ENCODE measurements at places on chromosomes 2 and 18.
A peak's percentile ranks its signal among the peaks of the same experiment; 100 is the strongest.

DNA sequence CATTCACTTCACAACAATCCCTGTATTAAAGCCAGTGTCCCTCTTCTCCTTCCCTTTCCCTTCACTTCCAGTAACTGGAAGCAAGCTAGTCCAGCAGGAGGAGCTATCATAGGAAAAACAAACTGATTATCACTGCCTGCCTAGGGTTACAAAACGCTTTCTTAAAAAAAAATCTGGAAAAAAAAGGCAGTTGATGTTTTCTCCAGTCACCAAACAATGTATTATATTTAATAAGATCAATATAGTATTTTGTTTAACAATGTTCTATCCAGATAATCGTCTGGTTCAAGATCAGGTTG, 78.8 kb upstream of the ITGB6 start:
- no peak for DNase-seq

DNA sequence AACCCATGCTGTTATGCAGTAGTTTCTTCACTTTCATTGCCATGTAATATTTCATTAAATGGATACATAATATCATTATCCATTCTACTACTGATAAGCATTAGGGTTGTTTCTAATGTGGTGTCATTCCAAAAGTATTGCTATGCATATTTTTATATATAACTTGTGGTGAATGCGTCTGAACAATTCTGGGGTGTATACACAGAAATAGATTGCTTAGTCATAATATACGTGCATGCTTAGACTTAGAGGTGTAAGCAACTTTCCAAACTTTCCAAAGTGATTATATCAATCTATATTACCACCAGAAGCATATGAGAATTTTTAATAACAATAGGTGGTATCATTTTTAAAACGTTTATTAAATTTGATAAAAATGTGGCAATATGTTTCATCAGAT, 540.9 kb downstream of the DSC3 start:
- no peak for DNase-seq

DNA sequence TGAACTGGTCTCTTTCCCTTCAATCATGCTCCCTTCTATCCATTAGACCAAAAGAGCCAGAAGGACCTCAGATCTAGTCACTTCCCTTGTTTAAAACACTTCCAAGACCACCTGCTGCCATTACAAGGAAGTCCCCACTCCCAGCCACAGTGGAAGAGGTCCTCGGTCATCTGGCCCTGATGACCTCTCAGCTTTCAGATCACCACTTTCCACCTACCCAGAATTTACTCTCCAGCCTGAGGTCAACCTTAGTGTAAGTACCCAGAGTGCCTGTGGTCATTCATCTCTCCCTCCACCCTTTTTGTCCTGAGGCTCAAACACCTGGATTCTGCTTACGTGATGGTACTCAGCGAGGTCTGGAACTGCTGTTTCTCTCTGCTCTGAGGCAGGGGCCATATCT, 67.1 kb downstream of the MARCO start:
- no peak for DNase-seq

- DNase-seq: no peak
Measured at GRCh38 chr2:127455566-127456493, 37.6 kb downstream of the PROC start.

GRCh38 chr2:233764264-233764663, 4.2 kb downstream of the UGT1A1 start:
- DNase-seq: peak; percentile 1

- peak; percentile 81 for DNase-seq
Measured at GRCh38 chr2:218852911-218853667, 6.5 kb upstream of the WNT6 start.

GRCh38 chr18:79133724-79134123, 64.5 kb downstream of the ATP9B start:
- no peak for DNase-seq

GRCh38 chr2:48207851-48208250, 301.6 kb upstream of the FBXO11 start:
- peak; percentile 48 for DNase-seq

DNA sequence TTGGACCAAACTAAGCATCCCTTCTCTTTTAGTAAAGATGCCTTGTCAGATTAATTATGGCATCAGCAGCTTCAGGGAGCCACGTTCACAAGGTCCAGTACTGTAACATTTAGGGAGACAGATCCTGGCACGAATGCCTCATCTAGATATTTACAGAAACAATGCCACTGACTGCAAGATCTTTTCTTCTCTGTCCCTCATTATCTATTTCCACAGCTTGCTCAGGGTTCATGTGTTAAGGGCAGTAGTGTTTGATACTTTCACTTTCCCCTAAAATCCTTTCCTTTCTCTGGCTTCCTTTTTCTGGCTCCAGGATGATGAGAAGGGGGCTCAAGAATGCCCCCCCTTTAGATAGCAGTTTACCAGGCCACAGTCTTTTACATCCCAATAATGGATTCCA, 393.9 kb downstream of the BCL11A start:
- DNase-seq: no peak

- DNase-seq: no peak
Measured at GRCh38 chr18:8972116-8972515, 130.4 kb upstream of the NDUFV2 start.

GRCh38 chr2:167721593-167721992, 525.8 kb downstream of the STK39 start:
- no peak for DNase-seq

DNA sequence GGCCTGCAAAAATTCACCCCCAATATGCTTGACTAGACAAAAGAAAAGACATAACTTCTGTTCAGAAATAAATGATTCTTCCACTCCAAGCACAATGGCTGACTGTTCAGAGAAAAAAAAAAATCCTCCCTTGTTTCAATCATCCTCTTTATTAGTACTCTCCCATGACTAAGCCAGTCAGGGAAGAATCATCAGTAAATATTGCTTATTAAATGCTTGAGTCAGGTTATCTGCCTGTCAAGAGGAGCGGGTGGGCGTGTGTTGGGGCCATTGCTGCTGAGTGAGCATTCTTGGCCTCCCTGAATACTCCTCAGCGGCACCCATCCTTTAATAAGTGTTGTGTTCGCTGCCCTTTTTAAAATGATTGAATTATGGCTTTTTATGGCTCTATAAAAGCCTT, 1334.8 kb upstream of the CELF4 start:
- DNase-seq: no peak

- no peak for DNase-seq
Measured at GRCh38 chr2:121746071-121746578, 9.3 kb upstream of the TSN start.

DNA sequence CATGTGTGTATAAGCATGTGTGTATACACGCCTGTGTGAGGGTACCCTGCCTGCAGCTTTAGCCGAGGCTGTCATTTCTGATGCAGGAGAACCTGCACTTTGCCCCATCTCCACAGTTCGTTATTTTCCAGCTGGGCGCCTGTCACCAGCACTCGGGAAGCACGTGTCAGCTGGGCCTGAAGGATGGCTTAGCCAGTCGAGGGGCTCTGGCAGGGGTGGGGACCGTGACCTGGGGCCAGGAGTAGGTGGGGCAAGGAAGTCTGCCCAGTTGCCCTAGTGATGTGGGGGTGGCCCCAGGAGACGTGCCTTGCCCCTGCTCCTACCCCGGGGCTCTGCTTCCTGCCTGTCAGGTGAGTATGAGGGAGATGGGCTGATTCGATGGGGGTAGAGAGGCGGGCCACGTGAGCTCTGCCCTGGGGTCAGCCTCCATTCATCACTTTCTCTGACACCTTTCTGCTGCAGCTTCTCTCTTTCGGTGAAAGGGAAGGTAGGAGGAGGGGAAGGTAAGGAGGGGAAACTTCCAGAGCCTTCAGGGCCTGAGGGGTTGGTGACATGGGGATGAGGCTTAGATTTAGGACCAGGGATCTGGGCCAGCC, 130.6 kb upstream of the SKOR2 start:
- DNase-seq: no peak

DNA sequence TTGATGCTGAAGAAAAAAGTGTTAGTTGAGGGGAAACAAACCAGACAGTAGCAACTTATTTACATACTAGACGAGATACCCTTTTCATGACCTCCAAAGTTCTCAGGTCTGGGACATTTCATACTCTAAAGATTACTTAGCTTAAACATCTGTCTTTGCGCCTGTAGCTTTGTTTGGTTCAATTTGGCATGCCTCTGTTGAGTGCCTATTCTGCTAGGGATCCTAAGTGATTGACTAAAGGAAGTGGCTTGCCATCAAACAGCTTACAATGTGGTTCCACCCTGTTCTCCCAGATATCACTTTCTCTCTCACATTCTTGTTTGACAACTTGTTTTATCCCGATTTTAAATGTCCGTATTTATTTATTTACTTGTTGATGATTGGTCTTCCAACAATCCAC, 488.8 kb downstream of the PARD3B start:
- no peak for DNase-seq

DNA sequence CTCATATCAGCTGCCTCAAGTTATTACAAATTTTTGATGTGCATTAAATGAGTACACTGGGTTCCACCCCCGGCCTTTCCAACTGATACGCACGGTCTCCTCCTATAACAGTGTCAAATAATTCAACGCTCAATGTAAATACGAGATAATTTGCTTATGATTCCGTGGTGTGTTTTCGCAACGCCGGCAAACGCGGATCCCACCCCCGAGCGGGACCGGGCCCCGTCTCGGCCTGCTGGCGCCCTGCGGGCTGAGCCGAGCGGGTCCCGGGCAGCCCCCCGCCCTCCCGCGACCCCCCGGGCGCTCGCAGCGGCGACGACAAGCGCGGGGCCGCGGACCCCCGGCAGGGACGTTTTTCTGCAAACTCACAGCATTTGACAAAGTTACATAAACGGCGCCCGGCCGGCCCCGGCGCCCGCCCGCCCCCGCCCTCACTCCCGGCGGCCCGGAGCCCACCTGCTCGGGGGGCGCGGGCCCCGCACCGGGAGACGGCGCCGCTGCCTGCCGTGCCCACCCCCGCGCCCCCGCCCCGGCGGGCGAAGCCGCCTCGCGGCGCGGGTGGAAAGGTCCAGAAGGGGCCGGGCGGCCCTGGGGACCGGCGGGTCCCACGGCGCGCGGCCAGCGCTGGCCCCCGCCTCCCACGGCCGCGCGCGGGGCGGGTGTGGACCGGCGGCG, 762 bp downstream of the HDAC4 start:
- DNase-seq: no peak

DNA sequence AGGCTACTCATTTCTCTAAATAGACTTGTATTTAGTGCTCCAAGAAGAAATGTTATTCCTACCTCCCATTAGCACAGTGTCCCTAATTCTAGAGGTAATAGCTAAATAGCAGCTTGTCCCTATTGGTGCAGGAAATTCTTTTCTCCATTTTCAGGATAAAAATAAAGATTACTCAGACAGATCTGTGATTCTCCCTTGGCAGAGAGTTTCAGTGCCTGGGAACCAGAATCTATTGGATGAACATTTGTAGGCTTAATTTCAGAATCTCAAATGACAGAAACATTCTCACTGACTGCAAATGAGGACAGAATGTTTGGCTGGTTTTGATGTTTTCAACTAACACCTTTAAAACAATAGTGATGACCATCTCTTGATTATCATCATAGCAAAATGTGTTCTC, 33.3 kb upstream of the LGALSL start:
- no peak for DNase-seq

DNA sequence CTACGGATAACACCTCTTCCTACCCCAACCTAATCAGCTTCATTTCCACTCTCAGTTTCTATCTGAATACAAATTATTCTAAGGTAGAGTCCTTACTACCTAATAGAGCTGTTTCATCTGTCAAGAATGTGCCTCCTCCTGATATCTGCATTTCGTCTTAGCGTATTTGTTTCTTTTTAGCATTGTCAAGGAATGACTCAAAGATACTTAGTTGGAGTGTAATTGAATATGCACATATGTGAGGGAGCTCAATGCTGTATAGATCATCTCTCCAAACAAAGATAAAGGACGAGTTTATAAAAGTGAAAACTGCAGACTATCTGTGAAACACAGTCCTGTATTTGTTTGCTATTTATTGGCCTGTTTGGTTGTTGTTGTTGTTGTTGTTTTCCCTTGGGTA, 2059.4 kb upstream of the CELF4 start:
- DNase-seq: no peak

- DNase-seq: no peak
Measured at GRCh38 chr2:98605076-98605475, 3.2 kb downstream of the COA5 start.

GRCh38 chr18:44520981-44521667, 159.6 kb upstream of the SETBP1 start:
- no peak for DNase-seq

DNA sequence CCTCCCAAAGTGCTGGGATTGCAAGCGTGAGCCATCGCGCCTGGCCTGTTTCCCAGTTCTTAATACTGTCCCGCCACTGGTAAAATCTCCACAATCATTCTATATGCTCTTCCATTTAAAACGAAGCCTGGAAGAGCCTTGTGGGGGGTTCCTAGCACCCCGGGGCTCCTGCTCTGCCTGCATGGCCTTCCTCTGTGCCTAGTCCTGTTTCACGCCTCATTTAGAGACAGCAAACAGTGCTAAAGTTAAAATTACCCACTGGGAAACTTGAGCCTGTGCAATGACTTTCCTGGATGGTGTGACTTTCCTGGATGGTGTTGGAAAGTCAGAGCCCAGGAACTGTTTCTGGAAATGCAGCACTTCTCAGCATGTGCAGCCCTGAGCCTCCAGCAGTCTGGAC, 55.0 kb downstream of the INPP5D start:
- DNase-seq: no peak

DNA sequence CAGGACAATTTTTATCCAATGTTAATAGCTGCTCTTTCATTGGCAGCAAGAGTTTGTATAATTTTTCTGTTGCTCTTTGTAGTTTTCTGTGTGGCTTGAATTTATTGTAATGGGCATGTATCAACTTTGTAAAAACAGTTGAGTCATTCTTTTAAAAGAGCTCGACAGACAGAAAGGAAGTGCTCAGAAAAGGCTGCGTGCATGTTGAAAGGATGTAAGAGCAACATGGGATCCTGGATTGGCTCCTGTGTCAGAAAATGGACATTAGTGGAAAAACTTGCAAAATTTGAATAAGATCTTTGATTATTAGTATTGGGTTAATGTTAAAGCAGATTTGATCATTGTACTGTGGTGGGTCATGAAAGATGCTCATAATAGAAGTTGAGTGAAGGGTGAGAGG, 93.3 kb upstream of the CDC42EP3 start:
- DNase-seq: peak; percentile 32

DNA sequence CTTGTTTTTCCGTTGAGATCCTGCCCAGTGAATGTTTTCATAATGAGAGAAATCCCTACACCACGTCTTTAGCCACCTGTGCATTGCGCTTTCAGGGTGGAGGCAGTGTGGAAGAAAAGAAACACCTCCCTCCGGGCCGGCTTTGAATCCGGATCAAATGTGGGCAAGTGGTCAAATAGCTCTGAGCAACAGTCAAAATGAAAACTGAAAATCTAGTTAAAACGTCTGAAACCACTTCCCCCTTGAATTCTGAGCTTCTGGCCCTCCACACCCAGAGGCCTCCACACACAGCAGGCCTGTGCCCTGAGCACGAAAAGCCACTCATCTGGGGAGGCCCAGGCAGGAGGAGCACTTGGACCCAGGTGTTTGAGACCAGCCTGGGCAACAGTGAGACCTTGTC, 263.6 kb upstream of the SALL3 start:
- DNase-seq: no peak

GRCh38 chr2:40123326-40123725, 328.6 kb downstream of the SLC8A1 start:
- DNase-seq: no peak
